Activated T-cell treated with anti-CD3 and anti-CD28 coated beads, Interleukin-2, amount 50 U/mL, for 1 hour (primary cell): ENCODE measurements at places on chromosomes 3 and 15.

- DNase-seq = no peak
Measured at GRCh38 chr3:140765246-140765645, 87.4 kb downstream of the TRIM42 start.

GRCh38 chr3:149620291-149621020, 37.4 kb downstream of the WWTR1 start:
- no peak for DNase-seq

DNA sequence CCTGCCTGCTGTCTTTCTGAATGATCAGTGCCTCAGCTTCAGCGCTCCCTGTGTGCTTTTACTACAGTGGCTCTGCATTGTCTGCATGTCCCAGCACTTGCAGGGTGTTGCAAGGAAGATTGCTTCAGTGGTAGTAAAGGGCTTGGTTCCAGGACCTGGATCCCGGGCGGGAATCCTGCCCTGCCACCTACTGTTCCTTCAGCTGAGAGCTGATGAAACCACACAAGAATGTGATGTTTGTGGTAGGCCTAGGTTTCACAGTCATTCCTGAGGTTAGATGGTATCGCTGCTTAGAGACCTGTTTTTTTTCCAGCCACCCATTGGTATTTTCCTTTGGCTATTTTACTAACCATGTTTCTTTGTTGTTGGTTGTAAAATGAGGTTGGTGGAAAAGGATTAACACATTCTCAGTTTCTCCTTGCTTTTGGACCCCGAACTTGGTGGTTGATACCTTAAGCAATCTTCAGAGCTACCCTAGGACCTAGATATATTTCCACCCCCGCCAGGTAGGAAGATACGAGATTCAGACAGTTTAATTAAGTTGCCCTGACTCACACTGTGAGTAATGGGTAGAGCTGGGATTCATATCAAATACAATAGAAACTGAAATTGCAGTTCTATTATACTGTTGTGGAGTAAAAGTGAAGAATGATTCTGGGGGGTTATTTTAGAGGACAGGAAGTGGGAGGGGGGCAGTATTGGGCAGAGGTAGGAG, 11.4 kb downstream of the GPR87 start:
- no peak for DNase-seq

DNA sequence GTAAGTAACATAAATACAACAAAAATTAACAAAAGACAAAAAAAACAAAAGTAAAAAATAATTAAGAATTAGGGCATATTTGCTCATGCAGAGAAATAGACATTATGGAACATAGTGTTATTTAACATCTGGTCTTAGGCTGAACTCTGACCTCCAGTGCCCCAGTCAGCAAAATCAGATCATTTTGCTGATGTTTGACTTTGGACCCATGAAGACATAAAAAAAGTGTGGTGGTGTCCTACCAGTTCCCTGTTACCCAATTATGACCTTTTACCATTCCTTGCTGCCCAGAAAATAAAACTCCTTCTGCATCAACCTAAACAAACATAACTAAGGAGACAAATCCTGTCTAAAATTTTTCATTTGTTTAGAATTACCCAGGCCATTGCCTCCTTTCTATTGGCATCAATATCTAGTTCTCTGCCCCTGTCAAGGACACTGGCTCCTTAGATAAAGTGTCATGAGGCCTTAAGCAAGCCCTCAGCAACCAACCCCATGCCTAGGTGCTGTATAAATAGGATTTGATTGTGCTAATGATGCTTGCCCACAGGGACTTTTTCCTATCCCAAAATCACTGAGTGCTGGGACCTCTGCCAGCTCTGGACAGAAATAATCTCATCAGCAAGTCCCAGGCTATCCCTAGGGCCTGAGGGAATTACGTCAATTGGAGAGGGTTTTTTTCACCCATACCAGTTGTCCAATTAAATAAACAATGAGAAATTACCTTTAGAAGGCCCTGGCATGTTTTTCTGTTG, 334.5 kb upstream of the UMPS start:
- DNase-seq = no peak

DNA sequence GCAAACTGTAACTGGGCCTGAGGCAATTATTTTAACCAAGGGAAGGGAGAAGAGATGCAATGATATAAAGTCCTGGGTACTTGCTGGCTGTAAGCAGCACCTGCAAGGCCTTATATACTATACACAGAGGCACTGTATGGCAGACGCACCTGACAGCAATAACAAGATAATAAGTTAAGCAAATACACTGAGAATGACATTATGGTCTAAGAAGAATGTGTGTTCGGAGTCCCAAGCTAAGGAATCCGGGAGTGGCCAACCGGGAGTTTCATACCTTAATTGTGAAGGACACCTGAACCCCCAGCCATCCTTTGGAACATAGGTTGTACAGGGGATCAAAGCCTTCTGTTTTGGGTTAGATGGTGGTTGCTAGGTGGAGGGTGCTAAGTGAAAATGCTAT, 13.7 kb downstream of the FAM240A start:
- DNase-seq = no peak

GRCh38 chr15:36784098-36784670, 204.8 kb downstream of the CDIN1 start:
- no peak for DNase-seq

GRCh38 chr15:27124287-27124871, 153.4 kb downstream of the GABRG3 start:
- no peak for DNase-seq

GRCh38 chr3:58144478-58145325, 66.1 kb downstream of the DNASE1L3 start:
- no peak for DNase-seq

DNA sequence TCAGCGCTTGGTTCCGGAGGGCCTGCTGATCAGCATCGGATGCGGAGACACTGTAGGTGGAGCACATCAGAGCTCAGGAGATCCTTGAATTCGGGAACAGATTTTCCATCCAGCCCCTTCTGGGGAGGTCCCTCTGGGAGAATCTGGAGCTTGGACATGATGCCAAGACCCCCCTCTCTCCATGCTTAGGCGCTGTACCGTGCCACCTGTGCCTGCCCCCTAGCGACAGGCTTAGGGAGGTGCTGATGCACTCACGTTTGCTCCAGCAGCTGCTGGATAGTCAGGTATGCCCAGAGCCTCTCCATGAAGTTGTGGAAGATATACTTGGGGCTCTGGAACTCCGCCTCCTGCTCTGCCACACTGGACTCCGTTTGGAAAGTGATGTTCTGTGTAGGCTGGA, 9.7 kb downstream of the ITIH4 start:
- no peak for DNase-seq

DNA sequence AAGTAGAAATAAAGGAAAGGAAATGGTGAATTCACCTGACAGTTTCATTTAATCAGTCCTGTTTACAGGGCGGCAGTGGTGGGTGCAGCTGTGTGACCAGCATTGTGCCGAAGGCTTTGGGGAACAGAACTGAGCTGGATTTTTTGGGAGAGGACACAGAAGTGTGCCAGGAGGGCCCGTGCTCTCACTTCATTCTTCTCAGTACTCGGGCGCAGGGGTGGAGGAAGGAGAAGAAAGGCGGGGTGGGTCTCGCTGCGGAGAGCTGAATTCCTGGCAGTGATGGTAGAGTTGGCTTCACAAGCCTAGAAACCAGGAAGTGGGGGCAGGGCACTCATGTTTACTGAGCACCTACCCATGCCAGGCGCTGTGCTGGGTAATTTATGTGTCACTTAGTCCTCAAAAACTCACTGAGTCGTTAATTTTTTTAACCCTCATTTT, 64.6 kb downstream of the CRTC3 start:
- DNase-seq = peak; percentile 75

- peak; percentile 81 for DNase-seq
Measured at GRCh38 chr15:73908030-73908821, 18.0 kb upstream of the LOXL1 start.

DNA sequence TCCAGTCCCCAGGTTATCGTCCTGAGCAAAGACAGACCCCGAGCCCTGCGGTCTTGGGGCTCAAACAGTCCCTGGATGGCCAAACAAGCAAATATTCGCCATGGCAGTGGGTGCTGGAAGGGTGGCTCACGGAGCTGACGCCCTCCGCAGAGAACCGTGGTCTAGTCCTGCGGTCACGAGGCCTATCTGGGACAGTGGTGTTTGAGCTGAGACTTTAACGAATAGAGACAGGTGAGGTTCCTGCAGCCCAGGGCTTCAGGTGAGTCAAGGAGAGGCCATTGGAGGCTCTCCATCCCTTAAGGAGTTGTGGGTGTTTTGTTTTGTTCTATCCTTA, 399 bp upstream of the SUCLG2 start:
- DNase-seq = no peak

GRCh38 chr15:44094781-44095180, 100.3 kb downstream of the FRMD5 start:
- DNase-seq = no peak

GRCh38 chr3:76954412-76954811, 85.5 kb upstream of the ROBO2 start:
- no peak for DNase-seq

DNA sequence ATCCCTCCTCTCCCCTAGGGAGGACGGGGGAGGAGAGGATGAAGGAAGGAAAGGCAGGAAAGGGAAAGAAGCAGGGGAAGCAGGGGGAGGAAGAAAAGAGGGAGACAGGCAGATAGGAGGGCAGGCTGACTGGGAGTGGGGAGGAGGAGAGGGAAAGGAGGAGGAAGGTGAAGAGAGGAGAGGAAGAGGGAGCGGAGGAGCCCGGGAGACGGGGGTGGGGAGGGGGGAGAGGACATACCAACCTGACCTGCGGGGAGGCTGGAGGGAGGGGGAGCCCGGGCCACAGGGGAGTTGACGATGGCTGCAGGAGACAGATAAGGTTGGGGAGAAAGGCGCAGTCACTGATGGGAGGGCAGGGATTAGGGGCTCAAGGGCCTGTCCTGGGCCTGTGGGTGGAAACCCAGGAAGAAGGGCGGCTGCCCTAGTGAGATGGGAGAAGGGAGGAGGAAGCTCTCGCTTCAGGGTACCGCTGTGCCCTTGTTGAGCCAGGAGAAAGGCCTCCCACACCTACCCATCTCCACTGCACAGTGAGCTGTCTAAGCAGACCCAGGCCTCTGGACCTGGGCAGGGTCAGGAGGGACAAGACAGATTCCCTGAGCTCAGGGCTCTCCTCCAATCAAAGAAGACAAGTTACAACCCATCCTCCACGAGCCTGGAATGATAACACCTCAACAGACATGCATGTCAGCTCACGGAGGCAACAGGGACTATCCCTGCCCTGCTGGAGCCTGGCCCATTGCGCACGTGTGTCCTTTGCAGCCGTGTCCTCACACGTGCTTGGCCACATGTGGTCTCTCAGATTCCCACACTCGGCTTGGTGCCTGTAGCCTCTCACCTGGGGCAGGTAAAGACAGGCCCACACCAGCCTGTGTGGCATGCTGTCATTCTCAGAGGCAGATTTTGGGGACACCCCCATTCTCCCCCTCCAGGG, 27.9 kb downstream of the C3orf18 start:
- DNase-seq = no peak

DNA sequence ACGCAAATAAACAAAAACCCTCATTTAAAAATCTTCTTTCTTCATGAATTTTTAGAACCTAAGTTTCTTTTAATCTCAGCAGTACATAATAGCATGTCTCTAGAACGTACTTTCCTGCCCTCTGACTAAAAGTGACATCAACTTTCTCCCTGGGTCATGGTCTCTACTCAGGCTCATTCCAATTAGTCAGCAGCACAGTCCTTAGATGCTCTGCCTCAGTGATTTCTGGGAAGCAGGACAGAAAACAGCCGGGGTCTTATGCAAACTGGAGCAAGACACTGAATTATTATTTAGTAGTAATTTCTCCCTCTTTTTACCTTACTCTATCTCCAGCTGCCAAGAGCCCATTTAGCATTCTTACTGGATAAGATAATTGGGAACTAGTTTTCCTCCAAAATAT, 365.2 kb downstream of the TUSC7 start:
- DNase-seq = no peak

GRCh38 chr3:143469159-143469558, 349.6 kb downstream of the CHST2 start:
- no peak for DNase-seq

DNA sequence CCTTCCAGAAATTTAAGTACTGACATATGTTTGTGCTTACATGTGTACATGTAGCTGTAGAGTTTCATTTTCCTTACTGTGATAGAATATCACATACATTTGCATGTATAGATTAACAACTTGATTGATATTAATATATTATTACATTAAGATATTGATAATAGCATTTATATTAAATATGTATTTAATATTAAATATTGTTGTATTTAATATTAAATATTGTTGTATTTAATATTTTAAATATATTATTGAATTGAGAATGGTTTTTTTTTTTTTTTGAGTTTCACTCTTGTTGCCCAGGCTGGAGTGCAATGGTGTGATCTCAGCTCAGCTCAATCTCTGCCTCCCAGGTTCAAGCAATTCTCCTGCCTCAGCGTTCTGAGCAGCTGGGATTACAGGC, 76.5 kb downstream of the MYH15 start:
- DNase-seq = no peak

- no peak for DNase-seq
Measured at GRCh38 chr15:82807920-82808633, 1.4 kb upstream of the WHAMM start.

DNA sequence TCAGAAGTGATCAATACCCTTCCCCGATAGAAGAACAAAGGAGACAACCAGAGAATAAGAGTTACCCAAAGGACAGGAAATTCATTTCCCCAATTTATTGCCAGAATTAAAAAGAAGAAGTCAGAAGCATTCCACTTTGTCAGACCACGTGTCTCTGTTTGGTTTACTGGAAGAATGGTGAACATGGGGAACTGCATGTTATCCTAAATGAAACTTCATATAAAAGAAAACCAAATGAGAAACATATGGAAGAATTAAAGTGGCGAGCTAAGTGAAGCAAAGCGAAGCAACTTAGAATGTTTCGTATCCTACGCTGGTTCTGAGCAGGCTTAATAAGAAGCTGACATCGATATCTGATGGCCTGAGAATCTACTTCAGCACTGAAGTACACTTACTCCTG, 190.7 kb downstream of the MAGI1 start:
- no peak for DNase-seq

DNA sequence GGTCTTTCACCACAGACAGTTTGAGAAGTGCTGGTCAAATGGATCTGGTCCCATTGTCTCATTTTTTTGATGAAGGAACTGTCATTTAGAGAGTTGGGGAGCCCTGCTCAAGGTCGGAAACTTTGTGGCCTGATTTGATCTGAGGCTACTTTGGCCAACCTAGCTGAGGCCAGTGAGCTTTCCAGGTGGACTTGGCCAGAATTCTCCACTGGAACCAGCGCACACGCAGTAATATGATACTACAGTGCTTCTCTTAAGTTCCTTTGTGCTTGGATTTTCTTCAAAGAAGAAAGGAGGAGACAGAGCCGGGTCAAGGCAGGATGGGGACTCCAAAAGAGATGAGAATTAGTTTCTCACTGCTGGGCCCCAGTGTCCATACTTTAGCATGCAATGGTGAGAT, 50.5 kb downstream of the CCNB2 start:
- no peak for DNase-seq

DNA sequence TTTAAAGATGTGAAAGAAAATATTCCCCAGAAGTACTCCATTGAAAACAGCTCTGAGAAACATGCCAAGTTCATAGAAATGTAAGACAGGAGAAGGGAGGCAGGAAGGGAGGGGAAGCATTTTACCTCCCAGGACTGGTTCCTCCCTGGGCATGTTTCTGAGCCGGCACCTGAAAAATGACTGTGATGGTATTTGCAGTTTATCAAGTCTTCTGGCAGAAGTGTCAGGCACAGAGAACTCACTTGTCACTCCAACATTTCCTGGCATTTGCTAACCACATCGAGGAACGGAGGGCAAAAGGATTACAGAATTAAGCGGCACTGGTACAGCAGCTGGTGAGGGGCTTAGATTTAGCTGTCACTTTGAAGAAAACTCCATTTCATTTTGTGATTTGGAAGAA, 1054.0 kb downstream of the TUSC7 start:
- no peak for DNase-seq
